Left forelimb (tissue), 1 donor: ENCODE measurements at places on chromosomes 7 and 10.

DNA sequence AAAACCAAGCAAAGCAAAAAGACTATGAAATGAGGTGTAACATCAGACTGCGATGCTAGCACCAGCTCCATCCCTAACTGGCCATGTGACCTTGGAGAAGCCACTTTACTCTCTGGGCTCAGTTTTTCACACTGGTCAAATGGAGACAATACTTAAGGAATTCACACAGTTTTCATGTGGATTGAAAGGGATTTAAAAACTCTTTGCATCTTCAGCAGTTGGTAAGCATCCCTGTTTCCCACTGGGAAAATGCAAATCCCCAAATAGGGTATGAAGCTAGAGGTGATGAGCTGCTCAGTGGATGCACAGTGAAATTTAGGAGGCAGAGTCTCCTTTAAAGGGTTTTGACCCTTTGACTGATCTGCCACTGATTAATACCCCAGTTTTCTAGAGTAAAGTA lies 240.7 kb downstream of the SORCS3 start:
- no peak for DNase-seq

GRCh38 chr10:132964231-132964630 lies 21.9 kb upstream of the CFAP46 start:
- DNase-seq, result peak; percentile 56

GRCh38 chr7:134828361-134828760 lies 48.9 kb downstream of the CALD1 start:
- no peak for DNase-seq

DNA sequence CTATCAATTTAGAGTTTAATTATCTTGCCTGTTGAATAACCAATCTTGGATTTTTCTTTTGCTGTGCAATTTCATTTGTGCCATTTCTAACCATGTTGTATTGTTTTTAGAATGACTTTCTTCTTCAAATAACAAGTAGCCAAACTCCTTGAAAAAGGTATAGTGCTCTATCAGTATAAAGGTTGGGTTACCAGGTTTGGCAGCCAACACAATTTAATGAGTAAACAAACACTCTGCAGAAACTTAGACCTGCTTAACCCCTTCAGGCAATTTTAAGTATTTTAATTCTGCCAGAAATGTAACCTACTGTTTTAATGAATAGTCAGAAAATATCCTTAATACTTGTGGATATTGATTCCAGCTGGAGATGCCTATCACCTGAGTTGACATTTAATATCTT lies 299.8 kb downstream of the ARL4A start:
- DNase-seq, result no peak

DNA sequence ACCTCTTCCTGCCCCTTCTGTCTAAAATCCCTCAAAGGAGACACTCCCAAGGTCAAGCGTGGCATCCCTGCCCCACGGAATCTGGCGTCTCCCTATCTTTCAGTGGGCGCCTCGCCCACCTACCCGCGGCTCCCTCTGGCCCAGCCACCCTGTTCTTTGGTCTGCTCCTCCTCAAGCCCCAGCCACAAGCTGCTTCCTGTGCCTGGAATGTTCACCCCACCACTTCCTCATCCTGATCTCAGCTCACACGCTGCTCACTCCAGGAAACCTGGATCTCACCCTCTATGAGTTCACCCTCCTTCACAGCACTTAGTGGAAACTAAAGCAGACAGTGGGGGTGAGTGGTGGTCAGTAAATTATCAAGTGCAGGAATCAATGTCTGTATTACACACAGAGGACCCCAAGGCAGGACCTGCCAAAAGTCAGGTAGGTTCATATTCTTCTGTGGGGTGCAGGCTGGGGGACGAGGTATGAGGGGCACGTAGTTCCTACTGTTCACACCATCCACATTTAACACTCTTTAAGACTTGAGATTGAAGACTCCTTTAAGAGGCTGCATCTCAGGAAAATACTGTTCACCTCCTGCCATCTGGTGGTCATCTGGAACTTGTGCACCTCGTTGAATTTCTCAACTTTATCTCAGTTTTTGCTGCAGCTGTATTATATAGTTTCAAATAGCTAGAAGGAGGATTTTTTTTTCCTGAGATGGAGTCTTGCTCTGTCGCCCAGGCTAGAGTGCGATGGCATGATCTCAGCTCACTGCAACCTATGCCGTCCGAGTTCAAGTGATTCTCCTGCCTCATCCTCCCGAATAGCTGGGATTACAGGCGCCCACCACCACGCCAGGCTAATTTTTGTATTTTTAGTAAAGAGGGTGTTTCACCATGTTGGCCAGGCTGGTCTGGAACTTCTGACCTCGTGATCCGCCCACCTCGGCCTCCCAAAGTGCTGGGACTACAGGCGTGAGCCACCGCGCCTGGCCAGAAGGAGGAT lies 166.6 kb downstream of the ARHGAP21 start:
- DNase-seq, result no peak

DNA sequence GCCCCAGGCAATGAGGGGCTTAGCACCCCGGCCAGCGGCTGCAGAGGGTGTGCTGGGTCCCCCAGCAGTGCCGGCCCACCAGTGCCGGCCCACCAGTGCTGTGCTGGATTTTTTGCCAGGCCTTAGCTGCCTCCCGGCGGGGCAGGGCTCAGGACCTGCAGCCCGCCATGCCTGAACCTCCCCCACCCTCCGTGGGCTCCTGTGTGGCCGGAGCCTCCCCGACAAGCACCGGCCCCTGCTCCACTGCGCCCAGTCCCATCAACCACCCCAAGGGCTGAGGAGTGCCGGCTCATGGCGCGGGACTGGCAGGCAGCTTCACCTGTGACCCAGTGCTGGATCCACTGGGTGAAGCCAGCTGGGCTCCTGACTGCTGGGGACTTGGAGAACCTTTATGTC lies 3.5 kb upstream of the ACSL5 start:
- DNase-seq, result no peak

GRCh38 chr7:143379611-143380259 lies 1.4 kb upstream of the ZYX start:
- DNase-seq, result peak; percentile 63

GRCh38 chr10:129969184-129969910 lies 5.3 kb upstream of the EBF3 start:
- no peak for DNase-seq

DNA sequence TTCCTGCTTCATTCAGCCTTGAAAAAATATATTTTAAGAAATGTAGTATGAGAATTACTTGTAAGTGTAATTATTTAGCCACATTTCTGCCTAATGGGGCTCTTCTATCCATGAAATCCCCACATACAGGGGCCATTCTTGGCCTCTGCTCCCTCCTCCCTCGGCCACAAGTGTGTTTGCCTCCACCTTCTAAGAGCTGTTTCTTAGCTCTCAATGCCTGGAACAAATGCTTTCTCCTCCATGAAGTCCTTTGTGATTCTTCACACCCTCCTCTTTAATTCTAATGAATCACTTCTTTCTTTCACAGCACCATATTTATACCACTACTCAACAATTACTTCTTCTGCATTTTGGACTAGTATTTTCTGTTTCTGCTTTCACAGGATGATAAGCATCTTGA lies 88.8 kb upstream of the BET1 start:
- no peak for DNase-seq

DNA sequence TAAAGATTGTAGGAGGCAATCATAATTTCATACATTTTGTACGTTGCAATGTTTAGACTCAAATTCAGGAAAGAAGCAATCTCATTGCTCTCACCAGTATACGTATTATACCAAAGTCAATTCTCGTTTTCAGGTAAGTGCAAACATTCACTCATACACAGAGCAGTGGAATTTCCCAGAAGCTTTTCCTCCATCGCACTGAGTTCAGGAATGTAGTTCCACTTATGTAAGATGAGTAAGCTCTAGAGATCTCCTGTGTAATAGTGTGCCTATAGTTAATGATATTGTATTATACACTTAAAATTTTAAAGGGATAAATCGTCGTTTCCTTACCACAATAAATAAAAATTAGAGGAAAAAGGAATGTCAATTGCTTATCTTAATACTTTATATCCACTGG lies 470.8 kb upstream of the KCND2 start:
- DNase-seq, result no peak

DNA sequence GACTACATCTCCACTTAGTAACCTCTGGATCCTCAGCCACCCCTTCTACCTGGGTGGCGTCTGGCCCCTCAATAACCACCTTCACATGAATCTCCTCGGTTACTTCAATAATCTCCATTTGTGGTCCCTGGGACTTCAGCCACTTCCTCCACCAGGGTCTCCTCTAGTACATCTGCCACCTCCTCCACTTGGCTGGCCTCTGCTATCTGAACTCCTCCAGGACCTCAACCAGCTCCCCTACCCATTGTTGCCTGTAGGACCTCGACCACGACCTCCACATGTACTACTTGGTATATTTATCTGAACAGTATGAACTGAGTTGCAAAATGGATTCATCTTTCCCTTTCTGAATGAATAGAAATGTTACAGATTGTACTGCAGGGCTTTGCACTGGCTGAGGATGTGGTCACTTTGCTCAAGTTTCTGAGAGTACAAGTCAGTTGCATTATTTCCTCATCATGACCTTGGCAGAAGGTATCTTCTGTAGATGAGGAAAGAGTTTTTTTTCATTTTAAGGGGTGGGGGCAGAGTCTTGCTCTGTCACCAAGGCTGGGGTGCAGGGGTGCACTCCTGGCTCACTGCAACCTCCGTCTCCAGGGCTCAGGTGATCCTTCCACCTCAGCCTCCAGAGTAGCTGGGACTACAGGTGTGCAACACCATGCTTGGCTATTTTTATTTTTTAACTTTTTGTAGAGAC lies 36.0 kb downstream of the MAT1A start:
- DNase-seq, result no peak

- no peak for DNase-seq
Measured at GRCh38 chr10:84695902-84696301, 367.5 kb downstream of the CCSER2 start.

- no peak for DNase-seq
Measured at GRCh38 chr7:73452999-73453635, 19.5 kb downstream of the FZD9 start.

DNA sequence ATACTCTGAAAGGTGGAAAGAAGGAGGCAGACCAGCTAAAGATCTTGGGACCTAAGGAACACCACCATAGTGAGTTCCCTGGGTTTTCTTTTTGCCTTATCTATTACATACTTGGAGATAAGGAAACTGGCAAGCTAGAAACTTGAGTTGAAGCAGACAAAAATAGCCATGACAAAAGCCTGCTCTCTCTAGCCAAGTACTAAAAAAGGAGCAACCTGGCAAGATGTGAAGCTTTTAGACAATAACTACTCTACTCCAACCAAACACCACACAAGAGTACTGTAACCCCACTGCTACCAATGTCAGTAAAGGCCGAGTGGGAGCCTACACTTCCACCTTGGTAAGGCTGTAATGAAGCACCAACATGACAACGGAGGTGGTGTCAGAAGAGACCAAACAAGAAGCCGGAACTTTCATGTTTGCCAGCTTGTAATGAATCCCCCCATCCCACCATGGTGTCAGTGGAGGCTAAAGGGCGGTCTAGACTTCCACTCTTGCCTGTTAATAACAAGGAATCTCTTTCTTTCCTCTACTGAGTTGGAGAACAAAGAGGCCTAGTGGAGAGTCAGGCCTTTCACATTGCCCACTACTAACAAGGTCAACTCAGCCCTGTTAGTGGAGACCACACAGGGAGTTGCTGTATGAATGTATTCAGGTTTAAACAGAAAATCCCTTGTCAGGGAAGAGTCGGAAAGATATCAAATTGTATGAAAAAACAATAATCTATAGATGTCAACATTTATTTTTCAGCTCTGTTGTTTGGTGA lies 55.8 kb upstream of the DYNC1I1 start:
- DNase-seq, result no peak

DNA sequence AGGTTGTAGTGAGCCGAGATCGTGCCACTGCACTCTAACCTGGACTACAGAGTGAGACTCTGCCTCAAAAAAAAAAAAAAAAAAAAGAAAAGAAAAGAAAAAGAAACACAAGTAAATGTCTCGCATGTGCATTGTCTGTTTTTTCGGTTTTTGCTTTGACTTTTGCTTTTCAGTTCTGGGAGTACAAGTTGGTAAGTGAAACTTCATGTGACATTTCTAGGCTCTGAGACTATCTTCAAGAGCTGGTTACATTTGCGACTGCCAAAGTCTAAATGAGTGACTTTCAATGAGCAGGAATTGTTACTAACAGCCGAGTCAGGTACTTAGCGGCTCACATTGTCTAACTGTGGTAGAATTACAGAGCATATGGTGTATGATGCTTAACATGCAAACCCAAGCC lies 107.0 kb upstream of the CELF2 start:
- no peak for DNase-seq
